Amniotic stem cell (primary cell): ENCODE measurements at places on chromosomes 5 and 9.

DNA sequence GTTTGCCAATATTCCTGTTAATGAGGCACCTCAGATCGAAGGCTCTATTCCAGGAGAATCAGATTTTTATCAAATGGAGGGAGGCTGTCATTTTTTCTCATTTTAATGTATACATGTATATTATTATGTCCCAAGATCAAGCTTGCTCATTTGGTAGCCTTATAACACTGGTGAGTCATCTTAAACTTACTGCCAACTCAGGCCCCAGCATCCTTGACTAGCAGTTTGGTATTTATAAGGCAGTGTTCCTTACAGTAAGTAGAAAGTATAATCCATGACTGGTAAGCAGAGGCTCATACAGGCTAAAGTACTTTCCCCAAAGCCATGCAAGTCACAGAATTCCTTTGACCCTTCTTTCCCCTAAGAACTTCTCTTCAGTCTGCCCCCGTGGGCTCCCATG is 90.7 kb upstream of the NR3C1 start:
- DNase-seq: peak; percentile 57

- DNase-seq: no peak
Measured at GRCh38 chr9:113788616-113789330, 87.3 kb upstream of the ZNF618 start.

DNA sequence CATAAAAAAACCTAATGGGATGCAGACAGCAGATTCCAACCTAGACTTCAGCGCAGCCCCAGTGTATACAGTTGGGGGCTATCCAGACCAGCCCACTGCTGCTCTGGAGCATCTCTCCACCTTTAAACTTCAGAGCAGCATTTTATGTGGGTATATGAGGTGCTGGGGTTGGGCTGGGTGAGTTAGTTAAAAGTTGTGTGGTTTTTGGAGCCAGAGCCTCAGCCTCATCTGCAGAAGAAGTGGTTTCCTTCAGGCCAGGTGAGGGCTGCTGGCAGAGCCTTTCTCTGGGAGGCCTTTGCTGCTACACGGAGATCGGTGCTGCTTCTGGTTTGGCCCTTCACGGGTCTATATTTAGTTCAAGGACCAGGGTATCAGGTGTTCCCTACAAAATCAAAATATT is 228.3 kb downstream of the PDZD2 start:
- DNase-seq: no peak

GRCh38 chr5:68730979-68731654 is 362.7 kb upstream of the SLC30A5 start:
- no peak for DNase-seq

GRCh38 chr5:67792891-67793290 is 422.7 kb upstream of the PIK3R1 start:
- no peak for DNase-seq

- DNase-seq: no peak
Measured at GRCh38 chr5:54577528-54577927, 60.0 kb downstream of the SNX18 start.

DNA sequence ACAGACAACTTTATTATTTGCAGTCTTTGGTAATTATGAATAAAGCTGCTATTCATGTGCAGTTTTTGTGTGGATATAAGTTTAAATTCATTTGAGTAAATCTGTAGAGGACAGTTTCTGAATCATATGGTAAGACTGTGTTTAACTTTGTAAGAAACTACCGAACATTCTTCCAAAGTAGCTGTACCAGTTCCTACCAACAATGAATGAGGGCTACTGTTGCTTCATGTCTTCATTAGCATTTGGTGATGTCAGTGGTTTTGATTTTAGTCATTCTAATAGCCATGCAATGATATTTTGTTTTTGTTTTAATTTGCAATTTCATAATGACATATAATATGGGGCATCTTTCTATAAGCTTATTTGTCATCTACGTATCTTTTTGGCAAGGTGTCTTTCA is 501.3 kb upstream of the RORB start:
- no peak for DNase-seq

- no peak for DNase-seq
Measured at GRCh38 chr5:74127381-74128320, 501.7 kb downstream of the ARHGEF28 start.

GRCh38 chr5:131854134-131854533 is 57.3 kb upstream of the FNIP1 start:
- no peak for DNase-seq

GRCh38 chr9:18297056-18297841 is 176.7 kb upstream of the ADAMTSL1 start:
- no peak for DNase-seq

GRCh38 chr5:74586856-74587255 is 53.7 kb downstream of the ENC1 start:
- no peak for DNase-seq

GRCh38 chr9:90343366-90343765 is 299.3 kb downstream of the DIRAS2 start:
- no peak for DNase-seq

- peak; percentile 77 for DNase-seq
Measured at GRCh38 chr5:112551419-112552032, 132.4 kb upstream of the EPB41L4A start.

- no peak for DNase-seq
Measured at GRCh38 chr5:149325166-149325735, 20.0 kb upstream of the GRPEL2 start.

DNA sequence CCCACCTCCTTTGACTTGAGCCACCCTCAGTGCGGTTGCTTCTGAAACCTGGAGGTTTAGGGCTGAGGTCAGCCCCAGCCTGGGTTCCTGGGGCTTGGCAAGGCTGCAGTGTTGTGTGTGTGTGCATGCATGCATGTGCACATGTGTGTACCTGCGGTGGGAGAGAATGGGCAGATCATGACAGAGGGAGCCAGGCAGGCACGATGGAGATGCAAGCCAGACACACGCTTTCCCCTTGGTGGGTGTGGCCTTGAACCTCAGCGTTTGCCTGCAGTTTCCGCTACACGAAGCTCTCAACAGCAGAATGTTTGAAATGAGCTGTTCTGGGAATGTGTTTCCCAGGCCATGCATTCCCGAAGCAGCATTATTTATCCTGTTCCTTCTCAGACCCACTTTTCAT is 65.9 kb upstream of the RAPGEF1 start:
- no peak for DNase-seq

GRCh38 chr9:70156729-70157128 is 102.0 kb upstream of the SMC5 start:
- DNase-seq: no peak

DNA sequence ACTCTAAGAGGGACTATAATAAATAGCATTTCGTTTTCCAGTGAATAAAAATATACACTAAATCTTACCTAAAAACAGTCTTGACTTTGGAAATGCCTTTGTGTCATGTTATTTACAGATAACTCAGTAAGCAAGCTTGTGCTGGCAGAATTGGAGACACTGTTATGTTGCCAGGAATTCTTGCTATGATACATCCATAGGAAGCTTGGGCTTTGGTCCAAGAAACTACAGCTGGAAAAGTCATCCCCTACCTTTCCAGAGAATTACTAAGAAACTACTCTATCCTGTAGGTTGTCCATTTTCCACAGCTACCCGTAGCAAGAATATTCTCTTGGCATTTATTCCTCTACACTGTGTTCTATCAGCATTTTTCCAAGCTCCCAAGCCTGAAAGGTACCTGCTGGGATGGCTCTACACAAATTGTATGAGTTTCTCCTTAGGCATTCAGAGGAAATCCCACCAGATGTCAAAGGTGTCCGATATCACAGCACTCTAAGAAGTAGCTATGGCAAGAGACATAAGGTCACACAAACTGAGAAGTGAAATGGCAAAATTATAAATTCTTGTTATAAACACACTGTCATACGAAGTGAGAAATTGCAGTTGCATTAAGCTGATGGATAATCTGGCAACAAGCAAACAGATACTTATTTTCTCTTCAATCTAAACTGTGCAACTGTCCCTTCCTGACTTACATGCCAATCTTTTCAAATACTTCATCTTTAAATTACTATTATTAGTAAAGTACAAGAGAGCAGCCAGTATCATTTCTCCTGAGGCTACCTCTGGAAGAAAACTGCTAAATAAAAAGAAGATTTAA is 68.5 kb downstream of the MCTP1 start:
- DNase-seq: no peak

GRCh38 chr5:96326902-96327301 is 106.1 kb downstream of the PCSK1 start:
- DNase-seq: no peak

DNA sequence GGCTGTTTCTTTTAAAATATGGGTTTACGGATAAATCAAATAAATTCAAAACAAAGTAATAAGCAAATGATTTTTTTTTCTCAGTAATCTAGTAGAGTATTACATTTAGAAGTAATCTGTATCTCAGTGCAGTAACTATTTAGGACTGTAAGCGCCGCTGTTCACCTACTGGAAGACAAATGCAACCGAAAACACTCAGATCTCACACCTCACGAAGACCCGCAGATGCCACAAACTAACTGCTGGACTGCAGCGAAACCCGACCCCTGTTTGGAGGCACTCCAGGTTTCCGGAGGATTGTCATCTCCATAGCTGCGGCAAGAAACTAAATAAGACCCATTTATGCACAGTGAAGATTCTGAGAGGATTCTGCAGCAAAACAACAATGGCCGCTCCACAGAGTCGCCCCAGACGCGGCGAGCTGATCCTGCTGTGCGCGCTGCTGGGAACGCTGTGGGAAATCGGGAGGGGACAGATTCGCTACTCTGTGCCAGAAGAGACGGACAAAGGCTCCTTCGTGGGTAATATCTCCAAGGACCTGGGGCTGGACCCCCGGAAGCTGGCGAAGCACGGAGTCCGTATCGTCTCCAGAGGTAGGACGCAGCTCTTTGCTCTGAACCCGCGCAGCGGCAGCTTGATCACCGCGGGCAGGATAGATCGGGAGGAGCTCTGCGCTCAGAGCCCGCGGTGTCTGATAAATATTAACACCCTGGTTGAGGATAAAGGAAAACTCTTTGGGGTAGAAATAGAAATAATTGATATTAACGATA is at the start of gene PCDHGA8:
Gene PCDHGA8 (plus strand): TSS at position 205 of the 770 bp plus-strand sequence. CDS start 181 bp downstream, at position 386.
- no peak for DNase-seq

- no peak for DNase-seq
Measured at GRCh38 chr9:97319395-97319794, 11.9 kb downstream of the CCDC180 start.

DNA sequence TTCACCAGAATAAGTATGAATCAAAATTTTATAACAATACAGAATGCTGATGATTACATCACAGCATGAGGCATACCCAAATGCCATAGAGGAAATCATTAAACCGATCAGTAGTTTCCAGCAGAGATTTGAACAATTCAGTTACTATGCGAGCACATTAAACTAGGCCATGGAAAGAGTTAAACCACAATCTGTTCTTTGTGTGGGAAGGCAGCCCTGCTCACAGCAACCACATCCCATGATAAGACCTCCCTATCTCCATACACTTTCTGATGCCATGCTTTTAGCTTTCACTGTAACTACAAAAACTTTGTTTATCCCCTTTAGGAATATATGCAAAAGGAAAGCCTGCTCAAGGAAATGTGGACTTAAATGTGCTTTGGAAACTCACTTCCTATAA is 4.5 kb downstream of the NFIB start:
- DNase-seq: no peak

GRCh38 chr5:89268460-89268859 is 385.5 kb upstream of the MEF2C start:
- DNase-seq: no peak

- DNase-seq: no peak
Measured at GRCh38 chr5:161385027-161385426, 161.5 kb downstream of the GABRB2 start.

GRCh38 chr5:168316139-168316578 is 24.7 kb downstream of the WWC1 start:
- no peak for DNase-seq

DNA sequence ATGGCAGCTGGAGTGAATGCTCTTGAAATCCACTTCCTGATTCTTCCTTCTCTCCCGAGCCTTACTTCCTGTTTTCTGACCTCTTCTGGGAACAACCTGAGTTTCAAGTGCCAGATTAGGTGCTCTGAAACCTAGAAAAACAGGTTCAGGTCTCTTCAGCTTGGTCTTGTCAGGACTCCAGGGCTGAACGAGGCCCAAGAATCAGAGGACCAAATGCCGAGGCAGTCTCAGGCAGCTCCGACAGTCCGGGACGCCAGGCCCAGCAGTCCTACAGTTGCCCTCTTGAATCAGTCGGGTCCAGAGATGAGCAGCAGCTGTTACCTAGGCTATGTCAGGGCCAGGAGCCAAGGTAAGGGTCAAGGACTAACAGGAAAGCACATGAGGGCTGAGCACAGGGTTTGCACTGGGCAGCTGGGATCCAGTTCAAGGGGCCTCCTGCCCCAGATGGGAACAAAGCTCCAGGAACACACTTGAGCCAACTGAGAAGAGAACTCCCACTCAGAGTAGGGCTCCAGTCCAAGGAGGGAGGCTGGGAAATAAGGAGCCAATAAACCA is 38.3 kb upstream of the ADRA1B start:
- DNase-seq: no peak

DNA sequence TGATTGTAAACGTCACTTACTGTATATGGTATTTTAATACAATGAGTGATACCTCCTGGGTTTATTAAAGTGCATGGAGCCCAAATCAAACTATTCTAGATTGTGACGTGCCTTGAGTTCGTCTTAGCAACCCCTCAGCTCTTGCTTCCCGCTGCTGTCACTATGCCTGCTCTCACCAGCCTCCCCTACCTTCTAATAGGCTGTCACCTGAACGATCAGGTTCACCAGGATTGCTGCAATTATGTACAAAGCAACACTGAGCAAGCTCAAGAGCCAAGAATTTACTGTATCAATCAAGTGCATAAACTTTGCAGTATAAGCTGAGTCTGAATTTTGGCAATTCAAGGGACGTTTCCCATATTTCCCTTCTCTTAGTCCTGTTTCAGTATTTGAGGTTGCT is 3.0 kb downstream of the LECT2 start:
- DNase-seq: no peak

DNA sequence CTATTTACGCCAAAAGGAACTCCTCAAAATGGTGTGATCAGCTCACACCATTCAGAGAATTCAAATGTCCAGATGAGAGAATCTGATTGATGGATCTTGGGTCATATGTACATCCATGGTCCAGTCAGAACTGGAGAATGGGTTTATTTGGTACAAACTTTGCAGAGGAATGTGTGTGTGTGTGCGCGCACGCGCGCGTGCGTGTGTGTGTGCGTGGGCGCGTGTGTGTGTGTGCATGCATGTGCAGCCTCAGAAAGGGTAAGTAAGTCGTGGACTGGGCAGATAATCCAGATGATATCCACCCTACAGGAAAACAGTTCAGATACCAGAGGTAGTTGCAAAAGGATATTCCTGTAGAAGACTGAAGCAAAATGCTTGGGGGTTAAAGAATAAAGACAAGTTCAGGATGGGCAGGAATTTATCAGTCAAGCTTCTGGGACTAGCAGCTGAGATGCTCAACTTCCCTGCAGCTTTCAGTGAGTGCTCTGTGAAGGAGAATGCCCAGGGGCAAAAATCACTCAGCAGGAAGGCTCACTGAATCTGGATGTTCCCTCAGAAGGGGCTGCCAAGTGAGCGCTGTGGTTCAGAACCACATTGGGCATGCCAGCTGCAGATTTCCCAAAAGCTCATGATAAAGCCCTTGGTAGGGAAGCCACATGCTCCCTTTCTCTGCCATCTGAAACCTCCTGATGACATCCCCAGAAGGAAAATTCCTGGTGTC is 440.5 kb upstream of the SGCD start:
- no peak for DNase-seq

DNA sequence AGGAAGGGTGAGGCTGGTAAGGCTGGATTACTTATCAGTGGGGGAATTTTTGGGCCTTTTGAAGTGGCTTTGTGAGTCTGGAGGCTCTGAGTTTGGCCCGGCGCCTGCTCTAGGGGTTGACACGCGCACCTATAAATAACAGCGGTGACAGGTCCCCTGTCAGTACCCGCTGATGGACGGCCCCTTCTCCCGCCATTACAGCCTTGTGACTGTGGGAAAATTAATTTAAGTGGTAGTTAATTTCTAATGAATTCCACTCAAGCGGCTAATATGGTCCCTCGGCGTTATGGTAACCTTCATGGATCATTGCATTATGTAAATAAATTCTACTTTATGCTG is 16.5 kb downstream of the MRPL36 start:
- no peak for DNase-seq
